ENCODE measurements at places on chromosomes 6 and 20. TPM values are rescaled to one million over a fixed set of nuclear protein-coding genes. Genes with fewer than 3 reads are reported as not detected.

The FHL5 gene
- polyA plus RNA-seq = not detected

The CLPSL1 gene
- polyA plus RNA-seq = not detected

The SYTL3 gene
- polyA plus RNA-seq = 1.6 TPM

The PRL gene
- not detected for polyA plus RNA-seq

The TGM3 gene
- not detected for polyA plus RNA-seq

The WFDC11 gene
- not detected for polyA plus RNA-seq

The DEFB132 gene
- not detected for polyA plus RNA-seq

The GOPC gene
- polyA plus RNA-seq = 37.8 TPM

The RAET1L gene
- polyA plus RNA-seq = not detected

The TPX2 gene
- 19.8 TPM for polyA plus RNA-seq
